ENCODE measurements at places on chromosomes 3 and 15. TPM values are rescaled to one million over a fixed set of nuclear protein-coding genes. Genes with fewer than 3 reads are reported as not detected.

Gene ANKRD63
- 0.19 TPM for total RNA-seq

Gene GHRL
- total RNA-seq: not detected

Gene IGSF10
- total RNA-seq: 0.78 TPM

Gene SCN11A
- not detected for total RNA-seq

Gene SIDT1
- total RNA-seq: 0.38 TPM

Gene SPRED1
- 11.4 TPM for total RNA-seq

Gene CCDC71
- 10.1 TPM for total RNA-seq

Gene KLF15
- total RNA-seq: 0.12 TPM

Gene MESD
- total RNA-seq: 40.3 TPM

Gene BCL2A1
- total RNA-seq: 18.4 TPM

Gene CADM2
- 0.23 TPM for total RNA-seq

Gene ACP3
- not detected for total RNA-seq

Gene ALDH1L1
- total RNA-seq: 0.64 TPM

Gene MAP4
- total RNA-seq: 110 TPM

Gene BUB1B
- total RNA-seq: 30.7 TPM

Gene GUCA1C
- not detected for total RNA-seq

Gene SLC28A1
- total RNA-seq: 0.05 TPM

Gene SHC4
- total RNA-seq: 0.86 TPM

Gene IL5RA
- not detected for total RNA-seq

Gene ROPN1B
- total RNA-seq: not detected

Gene HYAL1
- total RNA-seq: 0.38 TPM

Gene GOLGA8S
- 0.15 TPM for total RNA-seq

Gene LRTM1
- not detected for total RNA-seq

Gene TNFAIP8L3
- 3.9 TPM for total RNA-seq

Gene BSN
- total RNA-seq: 0.13 TPM

Gene DUT
- 107 TPM for total RNA-seq

Gene TUSC7
- not detected for total RNA-seq

Gene FAM3D
- total RNA-seq: not detected

Gene CLDN16
- total RNA-seq: 0.06 TPM

Gene MYO1E
- total RNA-seq: 211 TPM

Gene DUOXA2
- not detected for total RNA-seq

Gene HERC2
- 51.8 TPM for total RNA-seq

Gene DISP2
- total RNA-seq: 1.3 TPM

Gene DNAJC19
- 23.0 TPM for total RNA-seq

Gene HRG
- not detected for total RNA-seq

Gene CP
- total RNA-seq: 3.4 TPM

Gene SUSD5
- 4.1 TPM for total RNA-seq

Gene CLDN18
- not detected for total RNA-seq

All from A549 treated with CpdA at 1 μM for 4 hours (cell line).